Activated T-helper 1 cell treated with anti-CD3 and anti-CD28 coated beads, Interleukin-12 subunit alpha, Interleukin-12 subunit beta, Interleukin-2, Interleukin-4 antibody, amounts not matched to agents 30 ng/mL and 10 ng/mL and 1 ng/mL, durations not matched to agents 14 hours and 24 hours and 36 hours (primary cell): ENCODE measurements at places on chromosomes 5 and 9. TPM values are rescaled to one million over a fixed set of nuclear protein-coding genes. Genes with fewer than 3 reads are reported as not detected.

DNA sequence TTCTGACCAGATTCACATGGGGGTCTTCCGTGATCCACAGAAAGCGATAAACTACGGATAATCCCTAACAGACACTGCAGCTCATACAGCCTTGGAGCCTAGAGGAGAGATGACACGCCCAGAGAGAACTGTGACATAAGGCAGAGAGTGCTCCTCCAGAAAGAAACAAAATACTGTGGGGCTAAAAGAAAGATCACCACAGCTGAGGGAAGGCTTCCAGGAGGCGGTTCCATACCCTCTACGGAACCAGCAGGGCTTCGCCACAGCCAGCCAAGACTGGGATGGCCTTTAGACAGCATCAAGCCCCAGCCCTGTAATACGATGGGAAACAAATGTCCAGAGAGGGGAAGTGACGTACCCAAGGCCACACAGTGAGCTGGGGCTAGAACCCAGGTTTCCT lies 19.3 kb downstream of the GPX3 start:
- no peak for DNase-seq

GRCh38 chr9:132804576-132805295 lies 73.3 kb downstream of the AK8 start:
- DNase-seq, result no peak

- DNase-seq, result no peak
Observed at GRCh38 chr5:12805165-12805698, 901.0 kb upstream of the CTNND2 start.

DNA sequence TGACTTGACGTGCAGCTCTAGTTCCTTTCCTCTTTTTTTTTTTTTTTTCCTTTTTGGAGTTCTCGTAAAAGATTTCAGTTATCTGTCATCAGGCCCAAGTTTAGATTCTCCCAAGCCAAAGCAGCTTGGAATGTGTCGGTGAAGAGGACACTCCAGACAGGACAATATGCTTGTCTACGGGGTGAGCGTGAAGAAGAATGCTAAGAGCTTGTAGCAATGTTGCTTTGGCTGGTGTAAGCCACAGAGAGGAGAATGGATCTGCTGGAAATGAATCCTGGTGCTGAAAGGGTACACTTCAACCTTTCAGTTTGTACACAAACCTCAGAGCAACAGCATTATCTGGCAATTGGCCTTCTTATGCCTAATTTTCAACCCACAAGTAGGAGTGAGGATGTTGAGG lies 92.4 kb downstream of the ISL1 start:
- no peak for DNase-seq

DNA sequence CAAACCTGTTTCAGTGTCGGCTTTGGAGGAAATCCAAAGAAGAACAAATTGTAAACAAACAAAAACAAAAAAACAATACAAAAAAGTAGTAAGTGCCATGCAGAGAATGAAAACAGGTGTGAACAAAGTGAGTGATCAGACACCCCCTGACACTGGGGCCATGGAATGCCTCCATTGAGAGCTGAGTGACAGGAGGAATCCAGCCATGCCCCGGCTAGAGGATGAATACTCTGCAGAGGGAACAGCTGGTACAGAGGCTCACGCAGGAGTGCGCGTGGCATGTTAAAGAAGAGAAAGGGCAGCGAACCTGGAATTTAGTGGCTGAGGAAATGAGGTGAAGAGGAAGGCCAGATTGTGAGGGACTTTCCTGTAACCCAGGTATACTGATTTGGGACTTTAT lies 15.5 kb upstream of the CCNJL start:
- DNase-seq, result no peak

- DNase-seq, result no peak
Observed at GRCh38 chr5:113336975-113337374, 97.8 kb downstream of the TSSK1B start.

Gene PCDHB8
- not detected in 2 replicates for total RNA-seq
